Suprapubic skin (tissue), 4 donors: ENCODE measurements at places on chromosomes 11 and 22. TPM values are rescaled to one million over a fixed set of nuclear protein-coding genes. Genes with fewer than 3 reads are reported as not detected.

CNIH2 gene
- total RNA-seq: 1.1 TPM

CYTH4 gene
- 1.4 TPM for total RNA-seq

CCDC73 gene
- not detected for total RNA-seq

CRYBB2 gene
- total RNA-seq: not detected

SHISA8 gene
- not detected for total RNA-seq

SMTNL1 gene
- total RNA-seq: not detected

ACP2 gene
- total RNA-seq: 25.8 TPM

YIF1A gene
- 61.3 TPM for total RNA-seq

DNA sequence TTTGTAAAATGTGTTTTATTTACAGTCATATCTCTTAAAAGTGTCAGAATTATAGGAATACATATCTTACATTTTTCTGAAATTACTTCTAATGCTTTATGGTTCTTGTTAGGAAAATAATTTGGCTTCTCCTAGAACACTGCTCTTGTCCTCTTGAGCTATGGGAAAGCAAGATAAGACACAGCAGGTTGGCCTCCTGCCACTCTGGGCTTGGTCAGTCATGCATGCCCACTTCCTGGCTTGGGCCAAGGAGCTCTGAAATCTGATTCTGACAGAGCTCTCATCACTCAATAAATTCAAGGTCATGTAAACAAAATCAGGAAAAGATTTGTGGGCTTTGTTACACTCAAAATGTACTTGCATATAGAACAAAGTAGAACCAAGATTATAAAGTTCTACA, 1036.0 kb downstream of the OPCML start:
- H3K27me3 ChIP-seq: no peaks in the 10 kb centered on the region
- no peak overlapping the region for H3K4me3 ChIP-seq
- no peak overlapping the region for H3K27ac ChIP-seq
- no peaks in the 10 kb centered on the region for H3K4me1 ChIP-seq
- no peaks in the 10 kb centered on the region for H3K36me3 ChIP-seq
- DNase-seq: no peak

DNA sequence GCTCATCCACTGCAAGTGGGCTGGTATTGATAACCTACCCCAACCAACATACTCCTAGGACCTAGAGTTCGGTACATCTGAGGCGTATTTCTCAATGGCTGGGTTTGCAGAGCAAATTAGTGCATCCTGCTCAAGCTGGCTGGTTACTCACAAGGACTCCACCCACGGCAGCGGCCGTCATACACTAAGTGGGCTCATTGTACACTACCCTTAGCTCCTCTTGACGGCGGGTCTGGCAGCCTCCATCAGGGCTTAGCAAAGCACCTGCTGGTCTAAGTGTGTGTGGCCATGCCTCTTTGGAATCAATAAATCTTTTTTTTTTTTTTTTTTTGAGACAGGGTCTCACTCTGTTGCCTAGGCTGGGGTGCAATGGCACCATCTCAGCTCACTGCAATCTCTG, 20.2 kb upstream of the KCNJ11 start:
- no peak overlapping the region for H3K27ac ChIP-seq
- H3K27me3 ChIP-seq: peaks cover 3% of the 10 kb centered on the region
- H3K4me1 ChIP-seq: peaks cover 17% of the 10 kb centered on the region
- no peak for DNase-seq
- H3K4me3 ChIP-seq: no peak overlapping the region

DNA sequence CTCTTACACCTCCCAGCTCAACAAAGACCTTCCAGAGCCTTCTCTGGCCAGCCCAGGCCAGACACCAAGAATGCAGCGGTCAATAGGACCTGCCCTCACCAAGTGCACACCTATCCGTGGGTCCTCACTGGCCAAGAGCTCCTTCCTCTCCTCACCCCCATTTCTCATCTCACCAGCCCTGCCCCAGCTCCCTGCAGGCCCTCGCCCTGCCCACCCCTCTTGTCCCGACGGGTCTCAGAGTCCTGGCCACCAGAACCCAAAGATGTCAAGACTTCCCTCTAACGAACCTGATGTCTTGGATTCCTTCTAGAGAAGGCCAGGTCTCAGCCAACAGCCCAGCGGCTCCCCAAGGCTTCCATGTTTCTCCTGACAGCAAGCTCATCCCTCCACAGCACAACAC, 43.6 kb downstream of the IGF2 start:
- H3K27ac ChIP-seq: no peak overlapping the region
- H3K4me1 ChIP-seq: peaks cover 72% of the 10 kb centered on the region
- no peak overlapping the region for H3K4me3 ChIP-seq

- no peaks in the 10 kb centered on the region for H3K27me3 ChIP-seq
- no peaks in the 10 kb centered on the region for H3K4me1 ChIP-seq
- no peak overlapping the region for H3K27ac ChIP-seq
- no peak overlapping the region for H3K4me3 ChIP-seq
Measured at GRCh38 chr11:100593291-100593690, 93.8 kb upstream of the ARHGAP42 start.

DNA sequence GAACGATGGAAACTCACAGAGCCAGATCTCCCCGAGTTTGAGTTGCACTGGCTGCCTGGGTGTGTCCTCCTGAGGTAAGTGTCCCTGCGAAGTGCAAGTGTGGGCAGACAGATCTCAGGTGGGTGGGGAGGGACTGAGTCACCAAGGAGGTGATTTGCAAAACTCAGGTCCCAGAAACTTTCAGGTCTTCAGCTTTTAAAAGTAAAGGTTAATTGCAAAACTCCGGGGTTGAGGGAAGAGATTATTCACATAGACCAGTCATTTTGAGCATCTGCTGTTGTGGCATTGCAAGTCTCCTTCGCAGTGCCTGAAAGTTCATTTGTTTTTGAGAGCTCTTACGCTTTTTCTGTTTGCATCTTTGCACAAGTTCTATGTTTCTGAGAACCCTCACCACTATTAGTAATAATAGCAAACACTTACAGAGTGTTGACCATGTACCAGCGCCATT, 7.1 kb downstream of the CD44 start:
- H3K27ac ChIP-seq: peak overlapping the region; percentile 99
- no peak for DNase-seq
- H3K4me3 ChIP-seq: no peak overlapping the region
- peaks cover 91% of the 10 kb centered on the region for H3K4me1 ChIP-seq
- H3K27me3 ChIP-seq: no peaks in the 10 kb centered on the region
- H3K36me3 ChIP-seq: no peaks in the 10 kb centered on the region

- no peaks in the 10 kb centered on the region for H3K4me1 ChIP-seq
- H3K36me3 ChIP-seq: peaks cover 2% of the 10 kb centered on the region
- no peak for DNase-seq
- H3K4me3 ChIP-seq: no peak overlapping the region
- no peaks in the 10 kb centered on the region for H3K27me3 ChIP-seq
Measured at GRCh38 chr11:115222218-115222862, 281.9 kb downstream of the CADM1 start.

DNA sequence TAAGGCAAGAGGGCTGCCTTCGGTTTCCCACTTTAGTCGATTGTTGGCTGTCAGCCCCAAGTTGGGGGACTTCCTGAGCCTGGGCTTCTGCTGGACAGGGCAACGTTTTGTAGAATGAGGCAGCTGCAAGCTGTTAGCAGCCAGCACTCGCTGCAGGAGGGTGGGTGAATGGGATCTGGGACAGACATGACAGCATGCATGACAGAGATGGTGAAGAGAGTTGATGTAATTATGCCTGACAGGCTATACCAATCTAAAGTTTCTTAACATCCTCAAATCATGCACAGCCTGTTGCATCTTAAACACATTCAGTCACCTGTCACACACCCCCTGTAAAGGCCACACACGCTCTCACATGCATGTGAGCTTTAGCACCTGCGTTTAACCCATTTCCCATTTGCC, 49.2 kb downstream of the CWC15 start:
- no peak overlapping the region for H3K27ac ChIP-seq
- H3K4me3 ChIP-seq: no peak overlapping the region
- peaks cover 25% of the 10 kb centered on the region for H3K4me1 ChIP-seq
- H3K36me3 ChIP-seq: no peaks in the 10 kb centered on the region

DNA sequence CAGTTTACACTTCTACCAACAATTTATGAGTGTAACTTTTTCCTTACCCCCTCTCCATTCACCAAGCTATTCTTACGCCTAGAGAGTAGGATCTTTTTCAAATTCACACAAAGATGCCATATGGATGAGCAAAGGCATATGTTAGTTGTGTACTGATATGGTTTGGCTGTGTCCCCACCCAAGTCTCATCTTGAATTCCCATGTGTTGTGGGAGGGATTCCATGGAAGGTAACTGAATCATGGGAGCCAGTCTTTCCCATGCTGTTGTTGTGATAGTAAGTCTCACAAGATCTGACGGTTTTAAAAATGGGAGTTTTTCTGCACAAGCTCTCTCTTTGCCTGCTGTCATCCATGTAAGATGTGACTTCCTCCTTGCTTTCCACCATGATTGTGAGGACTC, 40.3 kb downstream of the TTC28 start:
- DNase-seq: no peak
- H3K4me3 ChIP-seq: no peak overlapping the region
- no peaks in the 10 kb centered on the region for H3K36me3 ChIP-seq
- no peaks in the 10 kb centered on the region for H3K27me3 ChIP-seq

DNA sequence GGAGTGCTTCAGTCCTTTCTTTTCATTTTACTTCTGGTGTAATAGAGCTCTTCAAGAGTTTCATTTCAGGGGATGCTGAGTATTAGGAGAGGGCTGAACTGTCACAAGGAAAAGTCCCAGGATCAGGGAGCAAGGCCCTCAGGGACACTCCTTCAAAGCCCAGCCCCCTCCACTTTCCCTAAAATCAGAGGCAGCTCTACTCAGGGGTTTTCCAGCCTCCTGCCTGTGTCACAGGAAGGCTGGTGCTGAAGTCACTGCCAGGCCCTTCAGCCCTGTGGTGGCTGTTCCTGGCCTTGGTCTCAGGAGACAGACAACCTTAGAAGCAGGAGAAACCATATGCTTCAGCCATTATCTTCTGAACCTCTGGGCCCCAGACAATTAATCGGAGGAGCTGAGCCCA, 36.4 kb upstream of the KIRREL3 start:
- H3K4me3 ChIP-seq: no peak overlapping the region
- no peak overlapping the region for H3K27ac ChIP-seq
- peaks cover 6% of the 10 kb centered on the region for H3K27me3 ChIP-seq
- H3K36me3 ChIP-seq: no peaks in the 10 kb centered on the region
- DNase-seq: no peak

DNA sequence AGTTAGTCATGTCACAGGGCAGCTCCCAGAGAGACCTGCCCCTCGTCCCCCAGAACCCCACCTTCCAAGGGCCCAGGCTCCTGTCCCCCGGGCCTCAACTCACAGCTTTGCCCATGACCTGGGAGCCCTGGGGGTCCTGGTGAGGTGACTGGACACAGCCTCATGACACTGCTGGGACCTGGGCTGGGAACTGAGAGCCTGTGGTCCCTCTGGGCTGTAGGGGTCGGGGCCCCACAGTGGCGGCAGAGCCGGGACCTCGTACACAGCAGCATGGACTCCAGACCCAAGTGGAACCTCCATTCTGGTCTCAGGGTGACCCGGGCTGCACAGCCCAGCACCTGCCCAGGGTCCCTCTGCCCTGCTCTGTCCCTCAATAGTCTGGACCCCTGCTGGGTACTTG, 6.9 kb downstream of the APOBEC3A start:
- H3K36me3 ChIP-seq: no peaks in the 10 kb centered on the region
- H3K27me3 ChIP-seq: no peaks in the 10 kb centered on the region
- H3K4me1 ChIP-seq: peaks cover 16% of the 10 kb centered on the region
- no peak for DNase-seq
- H3K4me3 ChIP-seq: no peak overlapping the region

DNA sequence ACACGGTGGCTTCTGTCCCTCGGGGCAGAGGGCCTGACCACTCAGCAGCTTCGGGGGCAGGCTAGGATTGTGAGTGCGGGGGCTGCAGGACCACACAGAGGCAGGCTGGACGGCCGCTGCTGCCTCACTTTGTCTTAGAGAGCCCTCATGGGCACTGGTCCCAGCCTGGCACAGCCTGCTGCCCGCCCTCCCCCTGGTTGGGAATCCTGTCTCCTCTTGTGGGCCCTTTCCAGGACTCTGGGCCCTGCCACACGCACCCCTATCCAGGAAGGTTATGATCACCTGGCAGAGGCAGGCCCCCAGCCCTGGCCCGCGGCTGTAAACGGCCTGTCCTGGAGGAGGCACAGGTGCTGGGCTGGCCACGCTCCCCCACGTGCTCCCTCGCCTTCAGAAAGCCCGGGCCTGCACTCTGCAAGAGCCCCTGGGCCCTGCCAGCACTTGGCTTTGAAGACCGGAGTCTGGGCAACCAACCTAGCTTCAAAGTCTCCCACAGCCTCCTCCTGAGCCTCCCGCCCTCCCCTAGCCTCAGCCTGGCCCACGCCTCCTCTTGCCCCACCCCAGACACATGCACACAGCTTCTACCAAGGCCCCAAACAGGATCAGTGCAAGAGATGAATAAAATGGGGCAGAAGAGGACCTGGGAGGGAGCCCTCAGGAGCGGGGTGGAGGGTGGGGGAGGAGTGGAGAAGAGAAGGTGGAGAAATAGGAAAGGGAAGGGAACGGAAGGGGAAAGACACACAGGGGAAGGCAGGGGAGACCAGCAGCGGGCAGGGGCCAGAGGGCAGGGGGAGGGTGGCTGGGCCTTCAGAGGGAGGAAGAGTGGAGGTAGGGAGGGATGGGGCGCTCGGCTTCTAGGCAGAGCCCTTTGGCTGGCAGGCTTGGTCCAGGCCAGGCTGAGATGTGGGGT, 31.0 kb downstream of the SYT7 start:
- DNase-seq: no peak
- no peak overlapping the region for H3K4me3 ChIP-seq
- no peaks in the 10 kb centered on the region for H3K36me3 ChIP-seq
- H3K27me3 ChIP-seq: peaks cover 61% of the 10 kb centered on the region
- no peak overlapping the region for H3K27ac ChIP-seq

DNA sequence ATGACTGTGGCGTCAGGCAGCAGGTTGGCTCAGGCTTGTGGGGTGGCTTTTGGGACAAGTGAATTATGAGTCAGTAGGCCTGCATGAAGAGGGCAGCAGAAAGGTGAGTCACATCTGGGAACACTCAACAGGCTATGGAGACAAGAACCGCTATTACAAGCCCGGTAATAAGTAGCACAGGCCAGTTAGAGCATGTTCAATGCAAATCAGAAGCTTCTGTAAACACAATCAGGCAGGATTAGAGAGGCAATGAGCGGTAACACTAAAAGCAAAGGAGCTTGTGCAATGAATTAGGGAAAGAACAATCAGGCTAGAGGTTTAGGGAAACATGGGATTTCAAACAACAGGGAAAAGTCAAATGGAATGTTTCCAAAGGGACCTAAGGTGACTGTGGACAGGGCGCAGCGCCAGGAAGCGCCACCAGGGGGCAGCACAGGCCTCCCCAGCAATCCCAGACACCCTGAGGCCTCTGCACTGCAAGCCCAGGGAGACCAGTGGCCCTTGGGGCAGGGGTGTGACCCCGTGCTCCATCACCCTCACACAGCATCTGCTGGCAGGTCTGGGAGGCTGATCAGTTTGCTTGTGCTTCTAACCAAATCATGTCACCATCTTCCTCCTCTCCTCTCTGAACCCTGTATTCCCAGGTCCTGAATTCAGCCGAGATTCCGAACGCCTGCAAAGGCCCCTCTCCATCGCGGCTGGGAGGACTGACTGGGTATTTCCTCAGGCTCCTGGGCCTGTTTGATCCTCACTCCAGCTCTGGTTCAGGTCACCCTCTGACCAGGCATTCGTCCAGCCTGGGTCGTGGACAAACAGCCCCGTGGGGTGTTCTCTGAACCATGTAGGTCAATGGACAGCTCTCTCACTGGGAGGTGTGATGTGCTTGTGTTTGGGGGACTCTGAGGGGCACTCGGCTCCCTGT, 50.0 kb downstream of the C11orf58 start:
- H3K27me3 ChIP-seq: no peaks in the 10 kb centered on the region
- H3K27ac ChIP-seq: peak overlapping the region; percentile 50
- no peak for DNase-seq

- DNase-seq: no peak
- no peak overlapping the region for H3K4me3 ChIP-seq
- H3K27me3 ChIP-seq: no peaks in the 10 kb centered on the region
- peaks cover 16% of the 10 kb centered on the region for H3K36me3 ChIP-seq
- no peak overlapping the region for H3K27ac ChIP-seq
Measured at GRCh38 chr22:21622011-21622918, 7.6 kb downstream of the YDJC start.
